ENCODE measurements at places on chromosomes 13 and 19.

DNA sequence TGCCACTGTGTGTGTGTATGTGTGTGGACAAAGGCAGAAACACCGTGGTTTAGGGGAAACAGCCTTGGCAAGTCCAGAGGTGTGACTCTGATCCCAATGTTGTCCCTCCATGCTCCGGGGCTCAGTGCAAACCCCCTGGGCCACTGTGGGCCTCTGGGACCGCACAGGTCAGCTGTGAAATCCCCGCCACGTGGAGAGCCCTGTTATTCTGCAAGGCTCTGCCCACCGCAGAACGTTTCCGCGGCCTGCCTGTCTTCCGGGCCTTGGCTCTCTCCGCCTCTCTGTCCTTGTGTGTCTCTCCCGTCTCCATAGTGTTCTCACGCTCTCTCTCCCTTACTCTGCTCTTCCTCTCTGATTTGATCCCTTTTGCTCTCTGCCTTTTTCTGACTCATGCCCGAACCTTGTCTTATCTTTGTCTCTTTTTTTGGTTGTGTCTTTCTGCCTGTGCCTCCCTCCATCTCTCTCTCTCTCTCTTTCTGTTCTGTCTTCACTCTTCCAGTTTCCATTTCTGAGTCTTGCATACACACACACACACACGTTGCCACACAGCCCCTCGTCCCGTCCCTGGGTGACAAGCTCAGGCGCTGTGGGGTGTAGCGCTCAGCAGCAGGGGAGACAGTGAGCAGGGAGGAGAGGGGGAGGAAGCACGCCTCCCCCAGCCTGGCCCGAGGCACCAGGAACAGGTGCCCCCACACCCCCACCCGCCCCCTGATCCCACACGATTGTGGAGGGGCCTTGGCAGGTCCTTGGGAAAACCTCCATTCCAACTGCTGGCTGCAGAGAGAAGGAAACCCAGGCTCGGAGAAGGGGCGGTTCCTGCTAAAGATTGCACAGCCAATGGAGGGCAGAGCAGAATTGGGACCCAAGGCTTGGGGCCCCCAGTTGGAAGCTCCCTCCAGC, 3.0 kb downstream of the TTYH1 start:
- DNase-seq = peak; percentile 72

- no peak for DNase-seq
Observed at GRCh38 chr19:40323705-40324104, 24.5 kb downstream of the C19orf47 start.

DNA sequence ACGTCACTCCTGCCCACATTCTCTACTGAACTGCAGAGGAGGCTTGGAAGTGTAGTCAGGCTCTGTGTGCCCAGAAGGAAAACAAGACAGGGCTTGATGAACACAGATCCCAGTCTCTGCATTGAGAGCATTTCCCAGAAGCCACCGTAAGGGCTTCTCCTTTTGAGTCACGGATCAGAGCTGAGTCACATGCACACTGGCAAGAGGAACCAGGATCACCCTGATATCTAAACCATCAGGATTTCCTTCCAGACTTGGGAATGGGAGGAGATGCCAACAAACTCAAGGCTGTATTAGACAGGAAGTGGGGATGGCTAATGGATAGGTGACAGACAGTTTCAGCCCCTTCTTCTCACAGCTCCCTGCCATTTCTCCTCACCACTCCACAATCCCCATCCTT, 17.7 kb upstream of the FBXO17 start:
- DNase-seq = no peak

- DNase-seq = no peak
Observed at GRCh38 chr19:52943884-52944643, 18.6 kb downstream of the ZNF816 start.

- DNase-seq = no peak
Observed at GRCh38 chr13:44713788-44714469, 137.8 kb upstream of the TSC22D1 start.

- DNase-seq = no peak
Observed at GRCh38 chr19:20165971-20166592, 932 bp upstream of the ZNF486 start.

- DNase-seq = no peak
Observed at GRCh38 chr13:32121316-32121715, 89.7 kb downstream of the FRY start.

GRCh38 chr19:19817357-19817756, 4.2 kb downstream of the ZNF506 start:
- DNase-seq = peak; percentile 91

DNA sequence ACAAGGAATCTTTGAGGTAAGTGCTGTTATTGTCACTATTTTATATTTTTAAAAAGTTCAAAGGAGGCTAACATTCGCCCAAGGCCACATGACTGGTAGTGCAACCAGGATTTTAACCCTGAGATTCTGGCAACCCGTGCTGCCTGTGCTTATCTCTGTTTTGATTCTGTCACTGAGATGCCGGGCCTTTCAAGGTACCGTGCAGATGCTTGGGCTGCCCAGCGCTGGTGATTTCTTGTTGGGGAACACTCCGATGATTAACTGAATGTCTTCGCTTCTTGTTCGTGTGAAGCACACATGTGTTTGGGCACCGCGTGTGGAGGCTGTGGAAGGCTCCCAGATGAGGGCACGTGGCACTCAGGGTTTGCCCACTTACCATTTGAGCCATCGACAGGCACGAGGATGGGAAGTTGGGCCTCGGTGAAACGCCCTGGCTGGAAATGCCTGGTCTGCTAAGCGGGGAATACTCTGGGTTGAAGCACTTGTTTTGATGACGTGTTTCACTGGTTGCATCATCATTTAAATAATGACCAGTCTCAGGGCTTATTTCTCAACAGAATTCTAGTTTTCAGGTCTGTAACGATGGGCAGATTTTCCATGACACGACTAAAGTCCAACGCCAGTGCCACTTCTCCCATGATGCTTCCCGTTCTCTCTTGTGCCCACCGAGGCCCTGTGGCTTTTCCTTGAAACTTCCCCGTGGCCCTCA, 392.7 kb downstream of the FGF9 start:
- DNase-seq = no peak

DNA sequence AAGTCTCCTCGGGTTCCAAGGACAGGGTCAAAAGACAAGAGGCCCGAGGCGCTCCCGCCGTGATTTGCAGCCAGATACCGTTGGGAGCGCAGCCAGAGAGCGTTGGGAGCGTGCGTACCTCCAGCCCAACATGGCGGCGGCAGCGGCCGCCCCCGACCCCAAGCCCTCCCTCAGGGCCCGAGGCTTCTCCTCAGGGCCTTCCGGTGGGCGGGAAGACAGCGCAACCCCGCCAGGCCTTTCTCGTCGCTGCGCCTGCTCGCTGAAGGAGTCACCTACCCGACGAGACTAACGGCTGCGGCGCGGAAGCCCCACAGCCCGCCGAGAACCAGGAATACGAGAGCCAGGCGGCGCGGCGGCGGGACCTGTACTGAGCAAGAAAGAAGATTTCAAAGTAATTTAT, 3.2 kb upstream of the ZNF850 start:
- DNase-seq = no peak

DNA sequence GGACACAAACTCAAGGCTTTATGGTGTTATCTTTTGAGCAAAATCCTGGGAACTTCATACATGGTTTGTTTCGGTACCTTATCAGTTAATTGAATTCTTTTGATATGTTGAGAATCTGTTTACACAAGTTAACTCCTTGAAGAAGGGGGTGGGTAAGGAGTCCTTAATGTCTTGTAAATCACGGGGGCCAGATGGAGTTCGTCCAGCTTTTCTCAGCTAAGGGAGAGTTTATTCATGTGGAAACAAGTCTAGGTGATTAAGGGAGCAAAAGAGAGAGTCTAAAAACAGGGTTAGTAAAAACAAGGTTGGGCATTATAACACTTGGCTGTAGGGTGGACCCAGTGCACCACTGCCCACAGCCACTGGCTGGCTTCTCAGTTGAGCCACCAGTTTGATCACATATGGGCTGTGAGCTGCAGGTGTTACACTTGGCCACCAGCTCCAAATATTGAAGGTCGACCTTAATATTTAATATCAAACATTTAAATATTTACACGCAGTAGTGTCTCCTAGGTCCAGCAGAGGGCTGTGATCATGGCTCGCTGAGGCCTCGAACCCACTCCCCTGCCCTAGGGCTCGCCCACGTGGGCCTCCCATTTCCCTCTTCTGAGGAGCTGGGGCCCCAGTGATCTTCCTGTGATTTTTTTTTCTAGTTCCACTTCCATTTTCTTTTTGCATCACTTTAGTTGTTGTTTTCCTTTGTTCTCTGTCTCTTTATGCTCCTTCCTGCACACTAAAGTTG, 21.0 kb upstream of the ZNF43 start:
- DNase-seq = no peak

DNA sequence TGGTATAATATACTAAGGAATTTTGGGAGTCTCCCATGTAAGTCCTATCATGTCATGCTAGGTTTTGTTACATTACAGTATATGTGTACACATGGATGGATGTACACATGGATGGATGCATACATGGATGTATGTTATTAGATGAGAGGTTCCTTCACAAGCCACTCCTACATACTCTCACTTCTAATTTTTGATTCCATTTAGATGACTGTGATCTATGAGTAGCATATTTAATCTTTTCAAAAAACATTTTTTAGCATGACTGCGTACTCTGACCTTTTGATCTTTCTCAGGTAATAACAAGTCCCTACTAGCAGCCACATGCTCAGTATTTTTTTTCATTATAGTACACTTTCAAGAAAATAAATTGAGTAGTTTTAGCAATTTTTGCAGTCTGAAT, 441.8 kb downstream of the SLITRK1 start:
- no peak for DNase-seq

DNA sequence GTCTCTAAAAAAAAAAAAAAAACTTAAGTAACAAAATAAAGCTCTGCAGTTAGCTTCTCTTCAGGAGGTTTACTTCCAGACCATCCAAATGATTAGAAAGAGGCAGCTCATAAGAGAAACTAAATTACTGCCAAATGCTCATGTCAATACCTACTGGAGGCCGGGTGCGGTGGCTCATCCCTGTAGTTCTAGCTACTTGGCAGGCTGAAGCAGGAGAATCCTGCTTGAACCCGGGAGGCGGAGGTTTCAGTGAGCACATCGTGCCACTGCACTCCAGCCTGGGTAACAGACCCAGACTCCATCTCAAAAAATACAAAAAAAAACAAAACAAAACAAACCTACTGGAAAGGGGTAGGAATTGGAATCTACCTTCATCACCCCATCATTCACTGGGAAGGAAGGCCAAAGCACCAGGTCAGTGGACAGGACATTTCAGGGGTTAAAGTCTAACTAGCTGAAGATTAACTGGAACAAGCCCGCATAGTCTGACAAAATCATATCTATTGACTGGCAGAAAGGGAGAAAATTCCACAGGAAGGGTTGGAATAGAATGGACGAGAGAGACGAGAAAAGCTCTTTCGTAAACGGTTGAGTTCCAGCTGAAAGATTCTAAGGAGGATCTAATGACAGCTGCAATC, 1.3 kb downstream of the ZFP14 start:
- DNase-seq = no peak

- no peak for DNase-seq
Observed at GRCh38 chr13:107574517-107575210, 640.7 kb downstream of the LIG4 start.

DNA sequence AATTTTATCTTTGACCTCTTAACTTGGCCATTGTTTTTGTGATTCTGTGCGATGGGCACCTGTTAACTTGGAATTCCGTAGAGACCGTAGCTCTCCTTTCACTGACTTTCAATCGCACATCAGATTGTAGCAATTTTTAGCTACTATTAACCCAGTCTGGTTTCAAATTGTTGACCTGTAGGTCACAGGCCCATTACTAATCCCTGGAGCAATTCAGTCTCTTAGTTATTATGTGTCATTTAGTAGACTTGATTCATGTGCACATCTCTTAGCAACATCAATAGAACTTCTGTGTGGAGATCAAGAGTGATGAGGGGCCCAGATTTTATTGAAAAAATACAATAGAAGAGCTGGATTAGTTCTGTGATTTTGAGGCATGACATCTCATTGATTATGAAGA, 549.6 kb upstream of the SLC10A2 start:
- no peak for DNase-seq

DNA sequence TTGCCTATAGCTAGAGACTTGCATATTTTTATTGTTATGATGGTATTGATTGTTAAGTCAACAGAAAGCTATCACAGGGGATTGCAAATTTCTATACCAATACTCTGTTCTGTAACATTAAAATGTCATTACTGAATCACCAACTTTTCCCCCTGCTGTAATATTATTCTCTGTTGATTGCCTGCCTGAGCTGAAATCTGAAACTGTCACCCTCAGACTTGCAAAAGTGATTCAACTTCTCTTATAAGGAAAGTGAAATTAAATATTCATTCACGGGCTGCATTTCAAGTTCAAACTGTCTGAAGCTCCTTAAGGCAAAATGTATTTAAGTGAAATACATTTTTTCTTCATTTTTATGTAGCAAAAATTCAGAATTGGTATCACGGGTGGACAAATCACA, 723.2 kb downstream of the PCDH9 start:
- DNase-seq = no peak

- DNase-seq = no peak
Observed at GRCh38 chr19:29521291-29522075, 4.3 kb upstream of the VSTM2B start.

DNA sequence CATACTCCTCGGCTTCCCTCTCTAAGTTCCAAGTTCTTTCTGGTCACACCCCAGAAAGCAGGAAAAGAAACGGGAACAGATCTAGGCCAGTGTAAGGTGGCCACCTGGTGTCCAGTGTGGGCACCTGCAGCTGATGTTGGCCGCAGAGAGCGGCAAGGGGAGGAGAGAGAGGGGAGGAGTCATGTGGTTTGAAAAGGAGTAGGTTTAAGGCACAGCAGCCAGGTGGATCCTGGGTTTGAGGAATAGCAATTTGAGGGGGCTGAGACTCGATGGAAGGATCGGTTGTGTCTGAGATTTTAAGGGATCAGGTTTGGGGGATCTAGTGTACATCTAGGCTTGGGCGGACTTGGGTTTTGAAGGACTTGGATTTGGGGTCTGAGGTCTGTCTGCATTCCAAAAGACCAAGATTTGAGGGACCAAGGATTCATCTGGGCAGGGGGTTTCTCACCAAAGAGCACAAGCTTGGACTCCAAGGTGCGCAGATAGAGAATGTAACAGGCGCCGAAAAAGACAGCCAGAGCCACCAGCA, 1.2 kb downstream of the RABAC1 start:
- DNase-seq = peak; percentile 62

Data from activated CD8-positive, alpha-beta T cell treated with anti-CD3 and anti-CD28 coated beads for 36 hours (primary cell).